Activated B cell treated with CpG ODN at 0.5 μM for 24 hours (primary cell): ENCODE measurements at places on chromosomes 2 and 18. TPM values are rescaled to one million over a fixed set of nuclear protein-coding genes. Genes with fewer than 3 reads are reported as not detected.

- H3K27ac ChIP-seq, result no peak overlapping the region
- DNase-seq, result no peak
- H3K36me3 ChIP-seq, result no peaks in the 10 kb centered on the region
- no peaks in the 10 kb centered on the region for H3K27me3 ChIP-seq
- H3K4me3 ChIP-seq, result no peak overlapping the region
Observed at GRCh38 chr18:56505293-56505692, 133.1 kb downstream of the TXNL1 start.

DNA sequence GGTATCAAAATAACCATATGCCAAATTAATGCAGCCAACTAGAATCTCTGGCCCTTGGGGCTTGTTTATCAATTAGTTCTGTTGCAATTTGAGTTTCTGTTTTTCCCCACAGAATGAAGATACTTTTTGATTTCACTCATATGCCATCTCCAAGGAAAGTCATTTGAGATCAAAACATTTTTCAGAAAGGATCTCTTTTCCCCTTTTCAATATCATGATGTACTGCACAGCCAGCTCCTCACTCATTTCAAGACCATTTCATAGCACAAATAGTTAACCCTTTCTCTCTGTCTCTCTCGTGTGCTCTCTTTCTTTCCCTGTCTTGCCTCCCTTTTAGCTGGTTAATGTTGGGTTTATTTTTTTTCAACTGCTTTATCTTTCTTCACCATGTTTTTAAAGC lies 387.3 kb downstream of the STK39 start:
- H3K4me1 ChIP-seq, result no peaks in the 10 kb centered on the region
- H3K4me3 ChIP-seq, result no peak overlapping the region
- no peak overlapping the region for H3K27ac ChIP-seq
- H3K36me3 ChIP-seq, result no peaks in the 10 kb centered on the region

DNA sequence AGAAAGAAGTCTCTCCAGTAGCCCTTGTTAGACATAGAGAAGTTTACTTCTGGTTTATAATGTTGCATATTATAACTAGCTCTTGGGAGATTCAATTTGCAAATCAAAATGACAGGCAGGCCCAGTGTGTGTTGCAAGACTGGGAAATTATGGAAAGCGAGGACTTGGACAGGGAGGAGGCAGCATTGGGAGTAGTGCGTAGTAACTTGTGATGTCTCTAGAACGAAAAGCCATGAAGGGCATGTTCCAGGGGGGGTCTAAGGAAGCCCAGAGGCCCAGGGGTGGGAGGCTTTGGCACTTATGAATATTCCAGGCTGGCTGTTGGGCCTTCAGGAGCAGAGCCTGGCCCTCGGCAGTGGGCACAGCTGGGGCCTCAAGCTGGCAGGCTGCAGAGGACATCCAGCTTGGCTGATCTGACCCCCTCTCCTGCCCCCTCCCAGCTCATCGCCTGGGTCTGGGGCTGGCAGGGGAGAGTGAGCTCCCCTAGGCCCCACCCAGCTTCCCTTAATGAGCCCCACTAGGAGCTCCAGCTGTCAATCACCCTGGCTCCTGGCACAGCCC lies 55.3 kb upstream of the TCF7L1 start:
- no peak for DNase-seq
- H3K27me3 ChIP-seq, result peaks cover 16% of the 10 kb centered on the region
- H3K4me1 ChIP-seq, result peaks cover 16% of the 10 kb centered on the region
- H3K27ac ChIP-seq, result no peak overlapping the region
- H3K36me3 ChIP-seq, result peaks cover 2% of the 10 kb centered on the region

- peaks cover 72% of the 10 kb centered on the region for H3K4me1 ChIP-seq
- peak overlapping the region; percentile 92 for H3K4me3 ChIP-seq
- peaks cover 4% of the 10 kb centered on the region for H3K36me3 ChIP-seq
- H3K27ac ChIP-seq, result peak overlapping the region; percentile 99
- no peak for DNase-seq
- H3K27me3 ChIP-seq, result no peaks in the 10 kb centered on the region
Observed at GRCh38 chr2:70132244-70133126, 45.2 kb downstream of the PCBP1 start.

DNA sequence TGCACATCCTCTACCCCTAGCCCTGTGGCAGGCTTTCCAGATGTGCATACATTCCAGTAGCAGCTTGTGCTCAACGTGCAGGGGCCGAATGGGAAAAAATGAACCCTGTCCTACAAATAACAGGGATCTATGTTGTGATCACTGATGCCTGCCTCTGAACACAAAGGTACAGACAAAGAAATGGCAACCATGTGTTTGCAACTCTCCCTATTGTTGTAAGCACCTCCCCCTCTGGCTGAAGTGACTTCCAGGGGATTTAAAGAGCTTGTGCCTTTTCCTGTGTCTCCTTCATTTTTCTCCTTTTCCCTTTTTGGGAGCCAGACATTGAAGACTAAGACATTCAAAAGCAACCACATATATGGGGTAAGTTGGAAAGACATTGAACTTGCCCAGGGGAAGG lies 21.6 kb downstream of the ARHGAP25 start:
- peaks cover 52% of the 10 kb centered on the region for H3K36me3 ChIP-seq
- no peak overlapping the region for H3K4me3 ChIP-seq
- peak overlapping the region; percentile 60 for H3K27ac ChIP-seq
- peaks cover 76% of the 10 kb centered on the region for H3K4me1 ChIP-seq
- no peaks in the 10 kb centered on the region for H3K27me3 ChIP-seq
- no peak for DNase-seq

- DNase-seq, result no peak
- H3K4me1 ChIP-seq, result peaks cover 13% of the 10 kb centered on the region
- H3K4me3 ChIP-seq, result no peak overlapping the region
- H3K36me3 ChIP-seq, result no peaks in the 10 kb centered on the region
- no peak overlapping the region for H3K27ac ChIP-seq
- peaks cover 16% of the 10 kb centered on the region for H3K27me3 ChIP-seq
Observed at GRCh38 chr2:589281-590130, 87.7 kb downstream of the TMEM18 start.

DNA sequence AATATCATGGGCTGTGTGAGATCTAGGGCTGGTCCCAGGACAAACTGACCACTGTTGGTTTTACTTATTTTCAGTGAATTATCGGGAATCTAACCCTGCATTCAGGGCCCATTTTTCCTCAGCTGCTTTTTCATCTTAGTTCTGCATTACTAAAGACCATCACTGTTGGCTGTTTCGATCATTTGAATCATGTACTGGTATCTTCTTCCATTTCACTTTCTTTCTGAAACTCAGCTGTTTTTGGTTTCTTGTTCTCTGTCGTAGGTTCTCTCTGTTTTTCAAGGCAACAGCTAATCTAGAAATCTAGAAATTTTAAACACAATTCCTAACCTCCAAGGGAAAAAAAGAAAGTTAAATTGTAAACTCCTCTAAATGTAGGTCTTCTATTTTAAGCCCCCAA lies 159.9 kb upstream of the SESTD1 start:
- H3K4me1 ChIP-seq, result no peaks in the 10 kb centered on the region
- no peaks in the 10 kb centered on the region for H3K36me3 ChIP-seq
- no peak for DNase-seq
- H3K4me3 ChIP-seq, result no peak overlapping the region
- no peak overlapping the region for H3K27ac ChIP-seq

GRCh38 chr2:67954093-67954748 lies 108.6 kb downstream of the C1D start:
- H3K4me3 ChIP-seq, result no peak overlapping the region
- H3K27ac ChIP-seq, result no peak overlapping the region
- peaks cover 3% of the 10 kb centered on the region for H3K4me1 ChIP-seq
- H3K36me3 ChIP-seq, result no peaks in the 10 kb centered on the region
- H3K27me3 ChIP-seq, result peaks cover 7% of the 10 kb centered on the region

GRCh38 chr18:45835057-45835636 lies 9.7 kb downstream of the SIGLEC15 start:
- H3K4me3 ChIP-seq, result no peak overlapping the region
- H3K4me1 ChIP-seq, result peaks cover 10% of the 10 kb centered on the region
- no peak for DNase-seq
- H3K36me3 ChIP-seq, result no peaks in the 10 kb centered on the region

- no peaks in the 10 kb centered on the region for H3K36me3 ChIP-seq
- no peak for DNase-seq
- no peak overlapping the region for H3K4me3 ChIP-seq
- H3K27ac ChIP-seq, result no peak overlapping the region
- peaks cover 8% of the 10 kb centered on the region for H3K27me3 ChIP-seq
- no peaks in the 10 kb centered on the region for H3K4me1 ChIP-seq
Observed at GRCh38 chr2:70645733-70646419, 92.2 kb upstream of the TGFA start.

The ANKRD30BL gene
- total RNA-seq, result not detected in 2 replicates

The M1AP gene
- total RNA-seq, result not detected in 2 replicates
